ENCODE measurements at places on chromosomes 5 and 9. TPM values are rescaled to one million over a fixed set of nuclear protein-coding genes. Genes with fewer than 3 reads are reported as not detected.

DNA sequence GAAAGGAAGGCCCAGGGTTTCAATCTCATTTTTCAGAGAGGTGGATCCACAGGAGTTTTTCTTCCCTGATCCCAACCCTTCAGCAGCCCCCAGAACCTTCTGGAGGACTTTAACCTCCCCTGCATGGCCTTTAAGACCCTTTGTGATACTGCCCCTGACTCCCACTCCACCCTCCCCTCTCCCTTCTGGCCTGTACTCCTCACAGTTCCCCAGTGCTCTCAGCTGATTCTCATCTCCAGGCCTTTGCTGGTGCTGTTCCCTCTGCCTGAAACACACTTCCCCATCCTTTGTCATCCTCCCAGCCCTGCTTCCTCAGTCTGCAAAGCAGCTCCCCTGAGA, 18.5 kb downstream of the NEURL1B start:
- DNase-seq: no peak

DNA sequence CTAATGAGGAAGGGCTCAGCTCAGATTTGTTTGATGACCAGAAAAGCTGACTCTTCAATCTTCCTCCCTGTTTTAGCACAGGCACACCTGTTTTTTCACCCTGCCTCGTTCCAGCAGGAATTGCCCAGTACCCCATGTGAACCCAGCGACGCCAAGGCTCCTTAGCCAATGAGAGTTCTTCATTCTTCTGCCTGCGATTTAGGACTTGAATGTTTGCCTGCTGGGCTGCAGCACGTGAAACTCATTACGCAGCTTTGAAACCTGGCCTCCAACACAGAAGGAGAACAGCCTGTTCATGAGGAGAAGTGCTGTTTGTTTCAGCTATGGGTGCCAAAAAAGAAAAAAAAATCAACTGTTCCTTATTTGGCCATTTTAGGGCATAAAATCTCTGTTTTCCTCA, 315.5 kb downstream of the TRPM3 start:
- no peak for DNase-seq

DNA sequence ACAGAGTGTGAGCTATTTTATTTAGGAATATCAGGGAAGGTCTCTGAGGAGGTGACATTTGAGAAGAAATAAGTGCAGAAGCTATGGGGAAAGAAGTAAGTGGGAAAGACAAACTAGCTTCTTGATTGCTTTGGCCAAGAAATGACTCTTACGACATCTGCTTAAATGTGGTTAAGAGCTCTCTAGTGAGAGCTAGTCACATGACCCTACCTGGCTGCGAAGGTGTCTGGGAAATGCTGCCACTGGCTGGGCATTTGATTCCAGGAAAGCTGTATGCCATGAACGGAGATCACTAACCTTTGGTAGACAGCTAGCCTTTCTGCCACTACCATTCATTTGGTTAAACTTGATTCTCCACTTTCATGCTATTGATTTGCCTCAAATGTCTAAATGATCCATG, 80.1 kb downstream of the KIAA0825 start:
- no peak for DNase-seq

- DNase-seq: no peak
Measured at GRCh38 chr9:134393582-134394280, 67.5 kb downstream of the RXRA start.

DNA sequence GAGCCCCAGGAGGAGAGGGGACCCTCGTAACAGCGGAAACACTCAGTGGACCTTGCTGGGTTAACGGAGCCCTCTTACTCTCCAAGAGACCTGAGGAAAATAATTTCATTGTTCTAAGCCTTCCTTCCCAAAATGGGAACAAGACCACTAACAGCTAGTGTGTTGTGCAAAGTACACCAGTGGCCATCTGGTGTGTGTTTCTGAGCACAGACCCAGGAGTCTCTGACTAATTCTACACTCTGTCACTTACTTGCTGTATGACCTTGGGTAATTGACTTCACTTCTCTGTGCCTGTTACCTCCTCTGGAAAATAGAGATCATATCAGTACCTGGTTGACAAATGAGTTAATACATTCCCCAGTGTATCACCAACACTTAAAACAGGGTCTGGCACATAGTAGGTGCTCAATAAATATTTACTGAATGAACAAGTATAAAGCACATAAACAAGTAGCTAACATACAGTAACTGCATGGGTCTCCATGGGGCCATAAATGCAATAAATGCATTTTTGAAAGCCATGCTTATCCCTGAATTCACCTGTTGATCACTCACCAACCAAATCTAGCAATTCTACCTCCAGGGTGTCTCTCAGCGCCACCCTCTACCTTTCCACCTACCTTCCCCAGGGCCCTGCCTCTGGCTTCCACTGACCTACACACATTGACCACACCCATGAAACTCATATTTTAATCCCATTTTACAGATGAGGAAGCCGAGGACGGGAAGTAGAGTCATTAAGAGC, 44.7 kb upstream of the AKNA start:
- DNase-seq: no peak

- no peak for DNase-seq
Measured at GRCh38 chr9:71303351-71303750, 181.9 kb upstream of the TRPM3 start.

DNA sequence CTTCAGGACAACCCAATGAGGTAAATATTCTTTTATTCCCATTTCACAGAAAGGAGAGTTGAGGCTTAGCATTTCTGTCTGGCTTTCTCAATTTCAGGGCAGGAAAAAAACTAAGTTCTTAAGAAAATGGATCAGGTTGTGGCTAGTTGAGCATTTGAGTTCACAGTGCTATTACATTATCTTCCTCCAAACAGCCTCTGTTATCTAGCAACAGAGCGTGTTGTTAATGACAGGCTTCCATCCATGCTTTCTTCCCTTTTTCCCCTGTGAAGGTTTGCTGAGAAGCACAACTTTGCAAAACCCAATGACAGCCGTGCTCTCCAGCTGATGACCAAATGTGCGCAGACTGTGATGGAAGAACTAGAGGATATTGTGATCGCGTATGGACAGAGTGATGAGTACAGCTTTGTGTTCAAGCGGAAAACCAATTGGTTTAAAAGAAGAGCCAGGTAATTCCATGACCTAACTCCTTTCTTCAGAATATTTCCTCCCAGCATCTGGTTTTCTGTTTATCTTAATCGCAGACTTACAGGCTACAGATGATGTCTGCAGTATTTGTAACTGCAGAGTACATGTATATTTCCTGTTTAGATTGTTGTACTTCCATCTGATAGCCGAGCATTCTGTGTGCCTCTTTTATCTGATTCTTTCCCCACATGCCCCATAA, 1.5 kb downstream of the THG1L start:
- DNase-seq: no peak

GRCh38 chr9:36258996-36259533, 817 bp upstream of the GNE start:
- DNase-seq: no peak

DNA sequence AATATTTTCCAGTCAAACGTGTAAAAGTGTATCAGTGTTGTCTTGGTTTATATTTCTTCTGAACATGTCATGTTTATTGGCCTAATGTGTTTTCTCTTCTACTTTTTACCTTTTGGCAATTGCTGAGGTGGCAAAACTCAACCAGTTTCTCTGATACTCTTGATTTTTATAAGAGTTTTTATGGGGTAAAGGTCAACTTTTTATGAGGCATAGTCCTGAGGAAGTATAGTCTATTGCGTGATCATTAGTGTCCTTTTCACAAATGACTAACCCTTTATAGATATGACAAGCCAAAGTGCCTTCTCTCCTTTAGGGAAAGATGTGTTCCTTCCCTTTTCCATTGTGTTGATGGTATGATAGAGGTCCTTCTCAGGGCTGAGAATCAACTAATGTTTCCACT, 32.9 kb downstream of the OCLN start:
- DNase-seq: no peak

- DNase-seq: no peak
Measured at GRCh38 chr5:68708842-68709170, 385.0 kb upstream of the SLC30A5 start.

DNA sequence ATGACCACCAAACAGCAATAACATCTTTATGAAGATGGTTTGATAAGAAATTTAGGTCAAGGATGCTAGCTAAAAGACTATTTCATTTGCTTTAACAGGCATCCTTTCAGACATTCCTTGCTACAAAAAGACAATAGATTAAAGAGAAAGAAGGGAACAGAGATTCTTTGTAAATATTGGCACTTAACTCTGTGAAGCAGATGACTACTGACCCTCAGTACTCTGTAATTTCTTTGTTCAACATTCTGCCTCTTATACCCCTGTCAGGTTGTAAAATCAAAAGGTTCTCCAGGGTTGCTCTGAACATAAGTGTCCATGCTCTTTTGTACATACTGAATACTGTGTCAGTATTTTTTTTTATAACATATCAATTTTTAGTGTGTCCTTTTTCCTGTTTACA, 610.6 kb upstream of the GRAMD2B start:
- DNase-seq: no peak

DNA sequence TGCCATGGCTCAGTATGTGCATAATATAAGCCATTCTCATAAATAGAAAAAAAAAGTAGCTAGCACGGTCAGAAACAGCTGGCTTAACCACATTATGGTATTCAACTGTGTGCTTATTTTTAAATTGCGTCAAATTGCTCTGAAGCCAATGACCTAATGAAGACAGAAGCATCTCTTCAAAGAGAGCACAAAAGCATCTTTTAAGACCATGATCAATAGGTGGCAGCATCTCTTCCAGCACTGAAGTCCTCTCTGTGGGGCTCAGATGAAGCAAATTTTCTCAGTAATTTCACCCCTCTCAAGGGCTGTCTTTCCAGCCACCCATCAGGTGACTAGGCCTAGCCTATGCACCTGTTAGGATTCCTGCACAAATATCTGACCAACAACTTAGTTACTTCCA, 251.4 kb downstream of the GLIS3 start:
- no peak for DNase-seq

GRCh38 chr9:114864471-114864870, 58.6 kb upstream of the TNFSF15 start:
- no peak for DNase-seq

DNA sequence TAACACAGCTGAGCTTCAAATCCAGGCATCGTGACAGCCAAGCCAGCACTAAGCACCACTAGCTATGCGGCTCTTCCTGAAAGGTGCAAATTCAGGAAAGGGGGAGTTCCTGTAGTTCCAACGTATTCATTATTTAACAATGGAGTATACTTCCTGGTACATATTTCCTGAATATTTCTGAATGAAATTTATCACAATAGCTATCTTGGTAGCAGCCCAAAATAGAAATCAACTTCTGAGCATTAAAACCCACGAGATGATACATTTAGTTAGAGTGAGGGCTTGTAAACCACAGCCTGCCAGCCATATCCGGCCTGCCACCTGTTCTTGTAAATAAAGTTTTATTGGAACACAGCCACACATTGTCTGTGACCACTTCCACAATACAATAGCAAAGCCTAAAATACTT, 109.7 kb upstream of the RETREG1 start:
- DNase-seq: no peak

GRCh38 chr5:72157625-72157962, 50.3 kb downstream of the MAP1B start:
- no peak for DNase-seq

DNA sequence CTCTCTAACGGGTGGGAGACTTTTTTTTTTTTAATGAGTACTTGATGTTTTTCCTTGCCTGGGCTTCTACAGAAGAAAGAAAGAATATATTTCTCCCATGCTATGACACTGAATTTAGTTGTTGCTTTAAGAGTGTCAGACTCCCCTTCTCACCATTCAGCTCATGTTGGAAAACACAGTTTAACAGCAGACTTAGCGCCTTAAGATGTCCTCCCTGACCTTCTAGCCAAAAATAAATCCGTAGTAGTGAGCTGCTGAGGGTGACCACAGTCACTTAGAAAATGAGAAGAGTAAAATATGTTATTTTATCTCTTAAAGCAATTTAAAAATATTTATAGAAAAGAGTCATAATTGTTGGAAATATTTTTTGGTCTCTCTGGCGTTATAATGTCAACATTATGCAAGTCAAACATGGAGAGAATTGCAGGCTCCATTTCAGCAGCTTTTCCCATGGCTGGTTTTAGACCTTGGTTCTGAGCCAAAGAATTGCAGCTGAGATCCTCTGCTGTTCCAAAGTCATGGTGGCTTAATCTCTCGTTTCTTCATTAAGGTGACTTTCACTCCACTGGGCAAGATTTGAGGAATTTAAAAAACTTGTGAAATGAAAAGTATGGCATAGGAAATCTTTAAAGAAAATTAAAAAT, 143.5 kb downstream of the GHR start:
- no peak for DNase-seq

DNA sequence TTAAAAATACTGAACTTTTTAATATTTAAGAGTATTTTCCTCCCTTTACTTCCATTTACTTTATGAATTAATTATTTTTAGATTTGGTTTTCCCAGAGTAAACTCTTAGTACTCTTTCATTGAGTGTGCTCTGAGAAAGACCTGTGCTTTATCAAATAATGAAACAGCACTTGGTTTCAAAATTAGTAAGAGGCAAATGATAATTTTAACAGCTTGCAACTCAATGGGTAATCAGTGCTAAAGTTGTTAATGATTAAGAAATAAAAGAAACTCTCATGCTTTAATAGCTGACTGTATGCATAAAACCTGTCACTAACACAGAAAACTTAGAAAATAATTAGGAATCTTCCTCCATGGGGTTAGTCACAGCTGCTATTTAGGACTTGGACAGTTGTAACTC, 244.4 kb downstream of the RFX3 start:
- DNase-seq: no peak

- DNase-seq: no peak
Measured at GRCh38 chr9:38180656-38181055, 111.6 kb upstream of the SHB start.

DNA sequence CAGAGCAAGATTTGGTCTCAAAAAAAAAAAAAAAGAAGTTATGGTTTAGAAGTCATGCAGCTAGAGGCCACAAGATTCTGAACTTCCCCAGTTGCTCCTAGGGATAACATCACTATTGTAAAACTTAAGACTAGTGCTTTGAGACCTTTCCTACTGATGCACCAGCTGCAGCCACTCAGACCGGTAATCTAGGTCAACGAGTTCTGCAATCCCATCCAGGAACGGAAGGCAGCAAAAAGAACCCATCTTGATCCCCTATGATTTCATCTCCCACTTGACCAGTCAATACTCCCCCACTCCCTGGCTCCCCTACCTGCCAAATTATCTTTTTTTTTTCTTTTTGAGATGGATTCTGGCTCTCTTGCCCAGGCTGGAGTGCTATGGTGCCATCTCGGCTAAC, 46.9 kb upstream of the TTC39B start:
- no peak for DNase-seq

DNA sequence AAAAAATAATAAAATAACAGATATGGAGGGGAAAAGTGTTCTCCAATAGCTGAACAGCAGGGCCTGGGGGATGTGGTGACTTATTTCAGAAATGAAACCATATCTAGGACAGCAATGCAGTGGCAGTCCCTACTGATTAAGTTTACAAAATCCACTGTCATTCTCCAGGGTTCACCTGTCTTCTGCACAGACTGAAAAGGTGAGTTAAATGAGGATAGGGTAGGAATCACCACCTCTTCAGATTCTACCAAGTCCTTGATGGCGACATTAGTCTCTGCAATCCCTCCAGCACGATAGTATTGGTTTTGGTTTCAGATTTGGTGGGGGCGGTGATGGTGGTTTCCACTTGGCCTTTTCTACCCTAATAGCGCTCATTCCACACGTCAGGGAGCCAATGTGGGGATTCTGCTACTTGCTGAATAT, 32.3 kb upstream of the NPM1 start:
- no peak for DNase-seq

Gene DMRT3
- not detected for total RNA-seq

Gene FAM78A
- 3.4 TPM for total RNA-seq

Gene LHX2
- 0.33 TPM for total RNA-seq

Gene TAF1L
- total RNA-seq: not detected

Gene INSL6
- total RNA-seq: not detected

Gene DDX4
- total RNA-seq: not detected

Gene ZMYND19
- 92.1 TPM for total RNA-seq

Gene FOXI1
- total RNA-seq: 0.07 TPM

Gene NACC2
- 19.3 TPM for total RNA-seq

Gene DMRT2
- total RNA-seq: not detected

Data from H7 (cell line).